ENCODE measurements at places on chromosomes 3 and 15. TPM values are rescaled to one million over a fixed set of nuclear protein-coding genes. Genes with fewer than 3 reads are reported as not detected.

- no peak for DNase-seq
- H3K27me3 ChIP-seq: no peaks in the 10 kb centered on the region
These were observed 11.0 kb downstream of the FBLN2 start for GRCh38 chr3:13559764-13560525.

DNA sequence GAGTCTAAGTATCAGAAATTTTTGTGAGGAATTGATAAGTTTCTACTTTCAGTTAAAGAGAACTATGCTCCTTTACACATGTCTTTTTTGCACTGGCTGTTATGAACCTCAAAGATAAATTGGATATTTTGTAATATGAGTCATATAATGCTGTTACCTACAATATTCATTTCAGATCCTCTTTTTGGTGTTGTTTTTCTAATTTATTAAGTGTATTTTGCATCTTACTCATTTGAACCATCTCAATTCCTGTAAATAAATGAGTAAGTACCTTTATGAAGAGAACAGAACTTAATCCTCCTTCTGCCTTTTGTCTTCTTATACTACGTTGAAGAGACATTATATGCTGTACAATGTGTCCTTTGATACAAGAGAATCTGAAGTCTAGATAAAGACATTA is 74.4 kb downstream of the ZIC1 start:
- H3K27ac ChIP-seq: no peak overlapping the region
- no peaks in the 10 kb centered on the region for H3K27me3 ChIP-seq
- no peak overlapping the region for H3K4me3 ChIP-seq
- no peak for DNase-seq

Gene ADCY5
- total RNA-seq: 0.49 TPM

- H3K4me1 ChIP-seq: peaks cover 14% of the 10 kb centered on the region
- no peaks in the 10 kb centered on the region for H3K36me3 ChIP-seq
- no peaks in the 10 kb centered on the region for H3K27me3 ChIP-seq
- DNase-seq: peak; percentile 49
- H3K4me3 ChIP-seq: no peak overlapping the region
- H3K27ac ChIP-seq: no peak overlapping the region
These were observed 208.5 kb downstream of the LPP start for GRCh38 chr3:188362405-188362831.

DNA sequence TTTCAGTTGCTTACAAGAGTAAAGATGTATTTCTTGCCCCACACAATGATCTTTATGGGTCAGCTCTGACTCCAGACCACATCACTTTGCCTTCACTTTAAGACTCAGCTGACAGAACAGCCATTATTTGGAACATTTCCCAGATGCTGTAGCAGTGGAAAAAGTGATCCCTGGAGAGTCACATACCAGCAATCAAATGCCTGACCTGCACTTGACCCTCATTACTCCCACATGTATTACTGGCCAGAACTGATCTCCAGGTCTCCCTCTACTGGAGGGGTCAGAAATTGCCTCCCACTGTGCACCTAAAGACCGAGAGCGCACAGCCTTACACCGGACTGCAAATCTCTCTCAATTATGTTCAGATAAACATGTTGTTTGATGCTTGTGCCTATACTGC is 88.6 kb upstream of the ZNF385D start:
- no peak for DNase-seq
- no peak overlapping the region for H3K27ac ChIP-seq
- no peaks in the 10 kb centered on the region for H3K27me3 ChIP-seq
- H3K4me1 ChIP-seq: no peaks in the 10 kb centered on the region

DNA sequence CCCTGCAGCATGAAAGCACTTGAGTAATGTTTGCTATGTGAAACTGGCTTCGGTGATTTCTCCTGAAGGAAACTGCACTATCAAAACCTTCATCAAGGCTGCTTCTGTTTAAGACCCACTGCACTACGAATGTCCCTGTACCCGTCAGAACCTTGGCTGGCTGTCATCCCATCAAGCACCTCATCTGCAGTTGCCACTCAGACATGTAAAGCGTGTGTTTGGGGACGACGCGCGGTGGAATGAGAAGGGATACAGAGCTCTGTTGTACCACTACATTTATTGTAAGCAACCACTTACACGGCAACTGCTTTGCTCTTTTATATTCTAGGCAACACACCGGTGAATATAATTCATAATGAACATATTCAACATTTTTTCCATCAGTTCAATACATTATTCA is 147.6 kb downstream of the TIGIT start:
- peaks cover 14% of the 10 kb centered on the region for H3K4me1 ChIP-seq
- no peak for DNase-seq
- H3K27me3 ChIP-seq: no peaks in the 10 kb centered on the region
- no peak overlapping the region for H3K27ac ChIP-seq

DNA sequence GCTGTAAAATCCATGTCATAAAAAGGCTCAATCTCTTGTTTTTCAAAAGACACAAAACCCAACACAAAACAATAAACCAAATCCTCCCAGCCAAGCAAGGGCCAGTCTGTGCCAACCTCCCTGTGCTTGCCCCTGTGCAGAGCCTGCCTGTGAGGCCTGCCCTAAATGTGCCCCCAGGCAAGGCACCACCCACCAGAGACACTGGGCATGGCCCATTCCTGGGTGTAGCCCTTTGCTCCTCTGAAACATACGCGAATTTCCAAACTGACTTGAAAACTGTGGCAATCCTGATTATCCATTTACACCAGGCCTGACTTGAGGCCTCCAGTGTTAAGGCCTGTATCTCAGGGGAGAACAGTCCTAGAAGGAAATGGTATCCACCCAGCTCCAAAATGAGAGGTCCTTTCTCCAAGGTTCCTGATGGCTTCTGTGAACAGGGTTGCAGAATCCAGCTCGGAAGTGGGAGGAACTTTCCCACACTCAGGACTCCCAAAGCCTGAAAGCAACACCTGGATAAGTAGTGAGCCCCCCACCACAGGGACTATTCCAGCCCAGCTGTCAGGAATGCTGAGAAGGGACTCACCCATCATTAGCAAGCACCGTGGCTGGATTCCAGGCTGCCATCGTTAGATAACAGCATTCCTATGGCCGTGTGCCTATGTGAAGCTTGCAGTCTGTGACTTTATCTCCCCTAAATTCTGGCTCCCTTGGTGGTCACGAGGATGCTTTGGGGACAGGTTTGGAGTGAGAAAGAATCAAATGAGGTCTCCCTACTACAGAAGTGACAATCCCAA is 61.8 kb downstream of the CACNA2D2 start:
- no peak overlapping the region for H3K4me3 ChIP-seq
- H3K27me3 ChIP-seq: no peaks in the 10 kb centered on the region
- H3K4me1 ChIP-seq: no peaks in the 10 kb centered on the region
- no peak for DNase-seq
- no peaks in the 10 kb centered on the region for H3K36me3 ChIP-seq

- DNase-seq: no peak
- peaks cover 29% of the 10 kb centered on the region for H3K4me1 ChIP-seq
- H3K27ac ChIP-seq: no peak overlapping the region
- H3K4me3 ChIP-seq: peak overlapping the region; percentile 100
These were observed 1.3 kb downstream of the MESD start for GRCh38 chr15:80988148-80988796.

DNA sequence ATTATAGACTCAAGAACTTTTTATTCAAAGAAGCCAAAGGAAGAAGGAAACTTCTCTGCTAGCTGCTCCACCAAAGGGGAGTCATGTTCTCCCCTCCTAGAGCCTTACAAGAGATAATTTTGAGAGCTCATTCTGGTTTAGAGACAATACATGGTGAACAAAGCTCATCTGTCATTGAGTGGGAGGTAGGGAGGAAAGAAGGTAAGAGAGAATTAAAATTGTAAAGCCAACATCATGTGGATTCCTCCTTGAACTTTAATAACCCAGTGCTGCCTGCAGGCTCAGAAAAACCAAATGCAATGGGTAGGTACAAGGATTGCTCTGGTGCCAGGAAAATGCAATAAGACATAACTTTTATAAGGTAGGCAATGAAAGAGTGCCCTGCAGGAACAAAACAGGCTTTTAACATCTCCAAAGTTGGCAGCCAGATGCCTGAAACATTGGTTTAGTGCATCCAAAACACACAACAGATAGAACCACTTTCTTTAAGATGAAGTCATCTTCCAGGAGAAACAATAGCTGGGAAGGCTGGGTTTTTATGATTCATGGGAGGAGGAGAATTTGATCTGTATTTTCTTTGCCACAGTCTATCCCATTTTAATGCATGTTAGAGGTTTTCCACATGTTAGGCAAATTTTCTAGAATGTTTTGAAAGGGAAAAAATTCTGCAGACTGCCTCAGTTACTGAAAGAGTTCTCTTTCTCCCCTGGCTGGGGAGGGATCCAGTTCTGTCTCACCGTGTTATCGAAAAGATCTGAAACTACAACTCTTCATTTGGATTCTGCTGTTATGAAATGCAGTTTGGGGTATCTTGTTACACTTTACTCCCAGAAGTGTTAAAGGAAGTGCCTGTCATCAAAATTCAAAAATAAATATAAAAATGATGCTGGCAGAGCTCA is 11.3 kb upstream of the ARHGEF3 start:
- H3K27me3 ChIP-seq: no peaks in the 10 kb centered on the region
- H3K27ac ChIP-seq: no peak overlapping the region
- no peak for DNase-seq
- H3K4me3 ChIP-seq: no peak overlapping the region
- no peaks in the 10 kb centered on the region for H3K36me3 ChIP-seq

Data from HCT116 (cell line).